ENCODE measurements at places on chromosomes 13 and 19.

DNA sequence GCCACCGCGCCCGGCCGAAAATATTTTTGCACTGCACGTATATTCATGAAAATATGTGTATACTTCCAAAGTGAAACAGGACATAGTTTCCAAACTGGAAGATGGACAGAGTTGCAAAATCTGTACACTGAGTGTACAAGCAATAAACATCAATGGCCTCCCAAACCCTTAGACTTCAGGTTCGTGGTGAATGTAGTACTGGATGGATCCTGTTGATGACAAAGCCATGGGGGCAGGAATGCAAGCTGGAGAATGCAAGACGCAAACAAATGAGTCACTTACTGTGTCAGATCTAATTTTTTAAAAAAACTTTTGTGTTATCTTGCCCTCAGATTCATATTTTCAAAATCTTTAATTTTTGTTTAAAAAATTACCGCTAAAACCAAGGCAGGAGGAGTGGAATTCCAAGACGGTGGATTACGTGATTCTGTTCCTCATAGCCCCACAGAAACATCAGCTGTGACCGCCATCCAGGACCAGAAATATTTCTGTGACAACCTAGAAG is 12.7 kb upstream of the LILRA2 start:
- DNase-seq = no peak

DNA sequence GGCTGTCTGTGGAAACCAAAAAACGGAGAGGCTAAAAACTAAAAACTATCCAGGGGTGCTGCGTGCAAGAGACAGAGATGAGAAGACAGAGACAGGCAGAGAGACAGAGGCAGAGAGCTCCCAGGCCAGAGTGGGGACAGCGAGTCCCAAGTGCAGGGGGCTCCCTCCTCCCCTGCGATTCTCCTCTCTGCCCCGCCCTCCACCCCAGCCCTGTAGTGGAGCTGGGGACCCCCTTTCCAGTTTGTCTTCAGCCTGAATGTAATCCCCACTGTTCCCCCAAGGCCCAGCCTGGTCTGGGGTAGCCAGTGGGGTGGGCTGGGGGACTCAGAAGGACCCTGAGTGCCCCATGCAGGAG is 2.0 kb downstream of the NFIC start:
- DNase-seq = no peak

GRCh38 chr19:45496349-45496953 is 396 bp downstream of the RTN2 start:
- DNase-seq = no peak

DNA sequence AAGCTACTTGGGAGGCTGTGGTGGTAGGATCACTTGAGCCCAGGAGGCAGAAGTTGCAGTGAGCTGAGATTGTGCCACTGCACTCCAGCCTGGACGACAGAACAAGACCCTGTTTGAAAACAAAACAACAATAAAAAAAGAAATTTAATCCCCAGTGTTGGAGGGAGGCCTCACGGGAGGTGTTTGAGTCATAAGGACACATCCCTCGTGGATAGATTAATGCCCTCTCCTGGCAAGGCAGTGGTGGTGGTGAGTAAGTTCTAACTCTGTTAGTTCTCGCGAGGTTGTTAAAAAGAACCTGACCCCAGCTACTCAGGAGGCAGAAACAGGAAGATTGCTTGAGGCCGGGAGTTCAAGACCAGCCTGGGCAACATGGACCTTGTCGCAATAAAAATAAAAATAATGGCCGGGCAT is 27.6 kb upstream of the SIN3B start:
- DNase-seq = no peak

GRCh38 chr13:46337700-46338099 is 49.4 kb downstream of the RUBCNL start:
- DNase-seq = no peak

DNA sequence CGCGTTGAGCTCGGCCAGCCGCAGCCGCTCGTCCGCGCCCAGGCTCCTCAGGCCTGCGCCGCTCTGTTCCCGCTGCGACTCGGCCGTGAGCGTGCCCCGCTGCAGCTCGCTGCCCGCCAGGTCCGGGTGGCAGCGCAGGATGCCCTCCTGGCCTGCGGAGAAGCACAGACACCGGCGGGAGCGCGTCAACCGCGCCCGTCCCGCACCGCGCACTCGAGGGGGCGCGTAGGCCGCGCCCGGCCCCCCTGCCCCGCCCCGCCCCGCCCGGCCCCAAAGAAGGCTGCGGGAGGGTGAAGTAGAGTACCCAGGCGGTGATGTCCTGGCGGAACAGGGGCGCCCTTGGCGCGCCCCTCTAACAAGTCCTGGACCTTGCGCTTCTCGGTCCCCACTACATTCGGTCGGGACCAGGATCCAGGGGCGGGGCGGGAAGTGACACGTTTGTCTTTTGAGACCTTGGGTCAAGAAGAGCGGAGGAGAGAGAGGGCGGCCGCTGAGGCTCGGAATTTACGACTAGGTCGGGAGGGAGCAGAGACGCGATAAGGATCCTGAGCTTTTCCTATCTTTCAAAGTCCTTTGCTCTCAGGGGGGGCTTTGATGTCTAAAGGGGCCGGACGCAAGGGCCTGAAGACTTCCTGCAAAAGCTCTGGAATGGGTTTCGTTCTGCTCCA is 9.3 kb upstream of the CDX2 start:
- no peak for DNase-seq

- DNase-seq = no peak
These were observed 22.6 kb downstream of the RXFP2 start for GRCh38 chr13:31761951-31762350.

- DNase-seq = no peak
These were observed 574 bp upstream of the XPO4 start for GRCh38 chr13:20903164-20903475.

GRCh38 chr19:46472592-46472991 is 1.2 kb upstream of the PNMA8A start:
- no peak for DNase-seq

GRCh38 chr13:33287142-33287882 is 1.8 kb upstream of the STARD13 start:
- no peak for DNase-seq
